NCI-H187 (cell line): ENCODE measurements at places on chromosomes 3 and 15.

GRCh38 chr3:50271314-50271936 is 2.5 kb downstream of the SEMA3B start:
- DNase-seq: no peak

GRCh38 chr3:8301977-8302735 is 199.5 kb upstream of the LMCD1 start:
- DNase-seq: no peak

DNA sequence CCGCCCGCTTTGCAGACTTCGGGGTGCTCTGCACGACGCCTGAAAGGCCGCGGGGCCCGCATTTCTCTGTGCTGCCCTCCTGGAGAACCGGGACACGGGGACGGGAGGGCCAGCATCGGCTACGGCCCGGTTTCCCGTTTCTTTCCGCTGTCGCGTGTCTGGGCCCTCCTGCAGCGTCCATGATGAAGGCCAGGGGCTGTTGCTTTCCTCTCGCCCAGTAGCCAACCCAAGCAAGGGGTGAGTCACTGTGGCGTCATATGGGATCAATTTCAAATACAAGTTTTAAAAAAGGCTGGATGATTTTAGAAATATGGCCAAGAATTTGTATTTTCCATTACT is 435 bp downstream of the SLC35G2 start:
- DNase-seq: no peak

DNA sequence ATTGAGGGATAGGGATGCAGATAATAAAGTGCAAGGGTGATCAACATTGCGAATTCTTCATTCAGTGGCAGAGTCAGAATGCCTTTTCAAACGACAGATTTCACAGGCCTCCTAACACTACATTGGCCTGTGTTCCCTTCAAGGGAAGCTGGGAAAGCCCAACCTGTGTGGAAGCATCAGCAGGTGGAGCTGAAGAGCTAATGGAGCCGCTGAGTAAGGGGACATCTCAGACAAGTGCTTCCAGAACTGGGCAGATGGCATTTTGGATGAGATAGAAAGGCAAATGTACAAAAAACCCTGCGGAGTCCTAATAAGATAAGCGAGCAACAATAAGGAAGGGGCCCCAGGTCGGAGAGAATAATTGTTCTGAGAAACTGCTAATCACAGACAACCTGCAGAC is 8.5 kb upstream of the SLC24A5 start:
- no peak for DNase-seq

- peak; percentile 28 for DNase-seq
Observed at GRCh38 chr15:91049378-91050127, 27.2 kb upstream of the VPS33B start.

- DNase-seq: no peak
Observed at GRCh38 chr3:78878011-78878410, 889.8 kb downstream of the ROBO1 start.

GRCh38 chr3:158936530-158937113 is 134.8 kb downstream of the MFSD1 start:
- no peak for DNase-seq

DNA sequence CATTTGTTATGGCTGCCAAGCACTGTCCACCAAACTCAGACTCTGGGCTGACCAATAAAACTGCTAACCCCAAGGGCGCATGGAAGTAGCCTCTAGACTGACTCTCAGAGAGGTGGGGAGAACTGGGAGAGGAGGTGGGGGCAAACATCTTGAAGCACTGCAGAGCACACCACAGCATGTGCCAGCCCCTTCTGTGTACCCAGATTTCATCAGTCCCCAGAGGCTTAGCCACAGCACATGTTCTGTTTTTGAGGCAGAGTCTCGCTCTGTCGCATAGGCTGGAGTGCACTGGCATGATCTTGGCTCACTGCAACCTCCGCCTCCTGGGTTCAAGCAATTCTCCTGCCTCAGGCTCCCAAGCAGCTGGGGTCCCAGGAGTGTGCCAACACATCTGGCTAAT is 119.5 kb upstream of the SPATA12 start:
- no peak for DNase-seq

DNA sequence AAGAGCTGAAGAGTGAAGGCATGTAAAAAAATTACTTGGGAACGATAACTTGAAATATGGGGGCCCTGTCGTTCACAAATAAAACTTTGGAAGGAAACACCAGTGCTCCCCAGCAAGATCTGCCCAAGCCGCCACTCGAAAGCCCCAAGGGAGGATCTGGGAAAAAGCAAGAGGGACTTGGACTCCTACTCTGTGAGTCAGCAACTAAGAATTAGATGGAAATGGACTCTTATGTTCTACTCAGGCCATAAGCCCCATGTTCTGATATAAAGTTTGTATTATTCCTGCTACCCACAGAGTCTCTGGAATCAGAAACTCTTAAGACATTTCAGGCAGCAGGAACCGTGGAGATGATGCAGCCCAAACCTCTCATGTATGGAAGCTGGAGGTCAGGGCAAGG is 75.7 kb downstream of the ITGB5 start:
- DNase-seq: no peak

- DNase-seq: no peak
Observed at GRCh38 chr3:170367797-170368196, 10.3 kb downstream of the SKIL start.

DNA sequence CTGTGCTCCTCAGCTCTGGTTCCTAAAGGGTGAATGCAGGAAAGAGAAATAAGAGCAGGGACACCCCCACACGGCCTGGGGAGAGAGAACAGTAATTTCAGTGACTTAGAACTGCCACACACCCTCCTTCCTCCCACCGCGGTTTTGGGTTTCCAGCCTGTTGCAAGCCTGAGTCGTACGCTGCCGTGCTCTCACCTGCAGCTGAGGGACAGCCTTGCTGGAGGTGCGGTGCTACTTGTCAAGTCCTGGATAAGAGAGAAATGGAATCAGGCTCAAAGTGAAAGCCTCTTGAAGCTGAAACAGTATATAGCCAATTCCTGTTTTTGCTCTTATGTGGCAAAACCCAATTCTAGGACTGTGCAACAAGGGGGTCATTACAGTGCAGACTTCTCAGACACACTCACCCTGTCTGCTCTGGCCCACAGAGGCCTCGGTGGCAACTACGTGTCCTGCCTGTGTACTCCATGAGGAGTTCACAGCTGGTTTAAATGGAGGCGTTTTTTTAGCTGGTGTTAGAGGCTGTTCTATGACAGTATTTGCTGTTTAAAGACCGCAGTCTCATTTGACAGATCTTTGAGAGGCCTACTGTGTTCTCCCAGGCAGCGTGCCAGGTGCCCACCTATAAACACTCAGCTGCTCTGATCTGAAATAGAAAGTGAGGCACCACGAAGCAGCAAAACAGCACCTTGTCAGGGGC is 42.9 kb downstream of the TBC1D2B start:
- DNase-seq: no peak

DNA sequence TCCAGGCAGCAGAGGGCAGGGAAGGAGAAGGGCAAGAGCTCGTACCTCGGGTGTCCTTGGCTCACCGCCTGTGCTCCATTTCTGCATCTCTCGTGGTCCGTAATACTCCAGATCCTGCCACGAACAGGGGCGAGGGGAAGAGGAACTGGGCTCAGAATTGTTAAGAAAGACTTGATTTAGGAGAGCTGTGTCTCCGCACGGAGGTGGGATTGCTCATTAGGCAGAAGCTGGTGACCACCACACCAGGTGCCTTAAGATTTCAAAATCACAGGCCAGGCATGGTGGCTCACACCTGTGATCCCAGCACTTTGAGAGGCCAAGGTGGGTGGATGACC is 37.2 kb upstream of the BDH1 start:
- DNase-seq: no peak

DNA sequence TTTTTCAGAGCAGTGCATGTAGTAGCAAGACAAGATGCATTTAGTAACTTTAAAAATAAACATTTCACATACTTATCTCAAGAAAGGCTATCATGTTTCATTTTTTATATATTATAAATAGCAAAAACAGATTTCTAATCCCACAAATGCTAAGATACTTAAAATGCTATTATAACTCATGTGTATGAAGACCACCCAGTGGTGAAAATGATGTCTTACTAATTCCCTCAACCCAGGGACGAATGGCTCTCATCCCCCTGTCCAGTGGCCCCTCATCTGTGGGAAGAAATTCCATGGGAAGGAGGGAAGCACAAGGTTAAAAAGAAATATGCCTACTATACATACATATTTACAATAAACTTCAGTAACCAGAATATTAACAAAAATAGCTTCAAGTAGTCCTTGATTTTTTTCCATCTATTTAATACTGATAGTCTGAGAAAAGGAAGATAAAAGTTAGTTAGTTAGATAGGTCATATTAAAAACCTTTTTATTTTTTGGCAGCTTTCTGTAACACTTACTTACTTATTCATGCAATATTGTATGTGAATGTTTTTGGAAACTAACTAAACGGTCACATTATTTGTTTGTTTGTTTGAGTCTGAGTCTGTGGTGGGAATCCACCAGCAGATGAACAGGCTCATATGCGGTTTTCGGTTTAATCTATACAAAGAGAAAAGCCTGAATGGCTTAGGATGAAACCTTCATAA is 14.8 kb downstream of the NR2E3 start:
- no peak for DNase-seq

- no peak for DNase-seq
Observed at GRCh38 chr3:137738710-137739109, 25.4 kb upstream of the SOX14 start.

DNA sequence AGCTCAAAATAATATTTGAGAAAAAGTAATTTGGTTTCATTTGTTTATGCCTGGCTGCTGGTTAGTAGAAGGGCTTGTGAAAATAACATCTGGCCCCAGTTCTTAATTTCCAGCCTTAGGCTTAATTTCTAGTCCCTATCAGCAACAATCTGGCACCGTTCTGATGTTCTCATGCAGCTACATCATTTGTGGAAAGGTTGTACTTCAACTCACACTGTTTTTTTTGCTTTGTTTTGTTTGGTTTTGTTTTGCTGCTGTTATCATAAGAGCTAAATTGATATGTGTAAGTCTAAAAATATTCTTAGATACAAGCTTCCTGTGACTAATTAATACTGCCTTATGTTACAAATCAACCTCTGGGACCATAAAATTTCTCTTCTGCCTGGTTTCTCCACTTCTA is 8.9 kb downstream of the CPA3 start:
- DNase-seq: no peak

GRCh38 chr15:101664303-101664913 is 12.2 kb upstream of the TM2D3 start:
- DNase-seq: no peak

GRCh38 chr15:99704444-99704838 is 28.8 kb downstream of the LYSMD4 start:
- DNase-seq: no peak

DNA sequence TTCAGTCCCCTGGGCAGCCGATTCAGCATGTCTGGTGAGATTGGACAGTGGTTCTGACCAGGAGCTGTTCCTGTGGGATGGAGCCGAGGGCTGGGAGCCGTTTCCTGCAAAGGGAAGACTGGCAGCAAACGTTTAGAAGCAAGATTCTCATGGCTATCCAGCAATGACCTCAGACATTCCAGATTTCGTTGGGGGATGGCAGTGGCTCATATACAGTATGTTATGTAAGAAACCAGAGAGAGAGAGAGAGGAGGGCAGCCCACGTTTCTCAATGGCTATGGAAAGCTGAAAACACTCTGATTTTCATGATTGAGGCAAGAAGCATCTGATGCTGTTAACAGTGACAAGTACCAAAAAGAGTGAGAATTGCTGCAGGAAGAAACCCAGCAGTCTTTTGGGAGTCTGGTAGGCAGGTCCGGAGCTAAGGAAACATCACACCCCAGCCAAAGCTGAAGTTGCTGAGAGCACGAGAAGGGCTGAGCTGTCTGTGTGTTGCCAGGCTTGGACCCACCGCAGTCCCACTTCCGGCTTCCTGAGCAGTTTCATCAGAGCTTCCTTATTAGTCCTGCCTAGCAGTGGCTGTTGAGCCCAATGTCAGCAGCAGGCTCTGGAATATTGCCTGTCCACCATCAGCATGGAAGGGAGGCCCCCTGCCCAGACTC is 25.6 kb upstream of the VPS8 start:
- no peak for DNase-seq

GRCh38 chr3:89714237-89714636 is 606.8 kb downstream of the EPHA3 start:
- DNase-seq: no peak

DNA sequence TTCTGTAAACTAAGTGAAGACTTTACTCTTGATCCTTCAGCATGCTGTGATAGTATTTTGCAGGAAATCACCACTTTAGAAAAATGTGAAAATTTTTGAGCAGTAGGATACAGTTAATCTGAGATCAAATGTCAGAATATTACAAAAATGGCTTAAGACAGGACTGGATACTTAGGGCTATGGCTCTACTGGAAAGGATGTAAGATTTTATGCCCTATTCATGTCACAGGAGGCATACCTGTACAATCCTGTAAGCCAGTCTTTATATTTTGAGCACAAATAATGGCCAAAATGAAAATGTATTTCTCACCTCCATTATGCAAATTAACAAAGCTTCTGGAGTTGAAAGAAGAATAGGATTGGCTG is 8.6 kb upstream of the TGFBR2 start:
- DNase-seq: no peak

DNA sequence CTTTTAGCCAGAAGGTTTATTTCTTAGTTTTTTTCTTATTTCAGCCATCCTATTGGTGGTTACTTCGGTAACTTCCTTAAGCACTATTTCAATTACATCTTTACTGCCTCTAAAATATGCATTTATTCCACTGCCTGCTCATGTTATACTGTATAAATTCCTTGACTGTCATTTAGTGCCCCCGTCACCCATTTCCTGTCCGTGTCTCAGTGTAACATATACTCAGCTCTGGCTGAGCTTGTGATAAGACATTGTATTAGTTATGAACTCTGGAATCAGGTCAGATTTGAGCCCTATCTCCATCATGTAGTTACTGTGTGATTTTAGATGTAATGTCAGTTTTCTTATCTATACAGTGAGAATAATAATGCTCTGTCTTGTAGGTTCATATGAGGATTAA is 24.2 kb downstream of the PIAS1 start:
- DNase-seq: no peak

- no peak for DNase-seq
Observed at GRCh38 chr15:25381579-25381978, 57.2 kb downstream of the UBE3A start.

GRCh38 chr3:89306540-89306939 is 199.1 kb downstream of the EPHA3 start:
- no peak for DNase-seq
